Left hindlimb (tissue), 1 donor: ENCODE measurements at places on chromosomes 16 and 17.

GRCh38 chr17:60863892-60864707 lies 186.4 kb downstream of the BCAS3 start:
- DNase-seq = no peak

- DNase-seq = no peak
These were observed 34.9 kb upstream of the ARL4D start for GRCh38 chr17:43363926-43364285.

DNA sequence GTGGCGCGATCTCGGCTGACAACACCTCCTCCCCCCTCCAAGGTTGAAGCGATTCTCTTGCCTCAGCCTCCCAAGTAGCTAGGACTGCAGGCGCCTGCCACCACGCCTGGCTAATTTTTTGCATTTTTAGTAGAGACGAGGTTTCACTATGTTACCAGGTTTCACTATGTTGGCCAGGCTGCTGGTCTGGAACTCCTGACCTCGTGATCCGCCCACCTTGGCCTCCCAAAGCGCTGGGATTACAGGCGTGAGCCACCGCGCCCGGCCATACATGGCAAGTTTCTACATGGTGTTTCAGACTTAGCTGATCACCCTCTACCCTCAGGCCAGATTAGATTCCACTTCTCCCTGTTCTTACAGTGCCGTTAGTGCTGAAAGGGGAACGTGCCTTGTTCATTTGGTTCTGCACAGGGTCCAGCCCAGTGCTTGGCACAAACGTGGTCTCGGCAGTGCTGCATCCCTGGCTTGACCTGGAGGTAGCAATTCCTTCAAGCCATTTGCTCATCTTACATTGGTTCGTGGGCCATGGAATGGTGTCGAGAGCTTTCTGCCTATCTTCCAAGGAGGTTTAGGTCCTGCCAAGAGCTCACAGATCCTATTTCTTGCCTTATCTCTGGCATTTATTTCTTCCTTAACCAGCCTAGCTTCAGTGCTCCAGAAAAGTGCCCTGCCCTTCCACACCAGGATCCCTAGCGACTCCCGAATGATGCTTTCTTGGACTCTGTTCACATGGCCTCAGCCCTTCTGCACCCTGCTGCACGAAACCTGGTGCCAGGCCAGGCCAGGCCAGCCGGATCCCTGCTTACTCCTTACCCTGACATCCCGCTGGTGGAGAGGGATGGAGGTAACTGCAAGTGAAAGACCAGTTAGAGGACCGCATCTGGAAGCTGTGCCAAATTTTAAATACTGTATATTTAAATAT lies 14.8 kb upstream of the AURKB start:
- no peak for DNase-seq

DNA sequence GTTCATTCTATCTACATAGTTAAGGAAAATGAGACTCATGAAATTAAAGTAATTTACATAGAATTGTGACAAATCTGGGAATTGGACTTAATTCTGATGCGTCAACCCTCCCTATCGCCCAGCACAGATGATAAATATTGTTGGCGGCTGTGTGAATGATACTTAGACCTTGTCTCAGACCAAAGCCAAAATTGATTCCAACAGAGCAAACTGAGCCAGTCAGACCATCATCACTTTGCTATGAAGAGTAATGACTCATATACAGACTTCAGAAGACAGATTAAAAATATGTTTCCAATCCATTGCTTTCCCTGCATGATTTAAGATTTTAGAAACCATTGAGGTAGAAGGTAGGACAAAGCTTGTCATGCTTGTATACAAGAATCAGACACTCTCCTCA lies 1156.7 kb upstream of the CDH8 start:
- no peak for DNase-seq

- no peak for DNase-seq
These were observed at the start of gene FOXF1 for GRCh38 chr16:86510465-86511261. Gene FOXF1 (plus strand): TSS chr16:86510527. CDS start chr16:86510570, 43 bp downstream.

- DNase-seq = no peak
These were observed 44.6 kb downstream of the WSB1 start for GRCh38 chr17:27338536-27338985.

DNA sequence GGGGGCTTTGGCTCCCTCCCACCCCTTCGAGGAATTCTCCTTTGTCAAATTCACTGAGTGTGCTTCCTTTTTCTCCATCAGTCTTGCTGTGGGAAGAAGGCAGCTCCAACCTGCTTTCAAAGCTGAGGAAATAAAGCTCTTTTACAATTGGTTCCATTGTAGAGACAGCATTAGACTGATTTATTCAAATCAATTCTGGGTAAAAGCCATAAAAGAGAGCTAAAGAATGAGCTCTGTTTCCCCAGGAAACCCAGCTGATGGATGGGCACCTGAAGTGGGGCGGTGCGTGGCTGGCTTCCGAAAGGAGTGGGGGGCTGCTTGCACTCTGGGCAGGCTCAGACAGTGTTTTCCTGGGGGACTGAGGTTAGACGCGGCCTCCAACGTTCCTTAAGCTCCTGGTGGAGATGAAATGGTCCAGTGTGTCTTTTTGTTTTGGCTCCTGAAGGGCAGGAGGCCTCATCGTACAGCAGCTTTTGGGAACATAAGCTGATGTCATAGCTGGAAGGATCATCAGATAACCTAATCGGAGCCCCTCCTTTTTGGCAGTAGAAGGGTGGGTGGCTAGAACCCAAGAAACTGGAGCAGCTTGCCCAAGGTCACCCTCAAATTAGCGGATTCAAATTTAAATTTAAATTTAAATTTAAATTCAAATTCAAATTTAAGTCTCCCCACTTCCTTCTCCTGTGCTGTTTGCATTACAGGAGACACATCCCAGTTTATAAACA lies 128.5 kb upstream of the EEF2KMT start:
- no peak for DNase-seq

GRCh38 chr16:85211271-85211801 lies 99.1 kb upstream of the CIBAR2 start:
- no peak for DNase-seq

- no peak for DNase-seq
These were observed 206.9 kb upstream of the CACNG5 start for GRCh38 chr17:66627985-66628384.

DNA sequence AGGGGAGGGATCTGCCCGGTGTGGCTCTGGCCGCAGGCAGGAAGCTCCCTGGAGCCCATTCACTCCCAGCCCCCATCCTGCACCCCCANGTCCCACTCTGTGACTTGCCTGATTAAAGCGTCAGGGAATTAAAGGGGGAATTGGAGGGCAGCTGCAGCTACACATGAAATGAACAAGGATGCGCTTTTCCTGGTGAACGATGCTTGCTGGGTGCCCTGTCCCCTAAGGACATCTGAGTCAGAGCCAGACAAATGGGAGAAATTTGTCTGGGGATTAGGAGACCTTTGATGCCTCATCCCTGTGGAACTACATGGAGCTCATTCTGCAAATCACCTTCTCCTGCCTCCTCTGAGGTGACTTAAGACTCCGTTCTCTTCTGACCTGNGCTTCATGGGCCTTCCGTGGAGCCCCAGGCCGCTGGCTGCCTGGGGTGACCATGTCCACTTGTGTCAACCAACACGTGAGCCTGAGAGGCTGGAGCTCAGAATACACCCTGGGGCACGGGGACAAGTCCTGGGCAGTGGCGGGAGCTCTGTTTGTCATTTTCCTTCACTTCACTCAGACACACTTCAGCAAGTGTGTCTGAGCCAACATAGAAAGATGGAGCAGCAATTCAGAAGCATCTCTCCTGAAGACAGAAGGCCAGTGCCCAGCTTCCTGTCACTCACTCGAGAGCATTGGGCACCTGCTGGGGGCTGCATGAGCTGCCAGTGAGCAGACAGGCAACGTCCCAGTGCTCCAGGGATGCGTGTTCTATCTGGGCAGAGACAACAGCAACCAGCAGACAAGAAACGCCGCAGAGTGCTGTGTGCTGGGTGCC lies 54.1 kb downstream of the METRNL start:
- DNase-seq = no peak

GRCh38 chr17:50550661-50551432 lies 3.9 kb downstream of the SPATA20 start:
- peak; percentile 82 for DNase-seq

GRCh38 chr17:44417553-44417952 lies 28.1 kb upstream of the ITGA2B start:
- DNase-seq = no peak

GRCh38 chr16:53600126-53600525 lies 97.1 kb upstream of the AKTIP start:
- DNase-seq = peak; percentile 54

DNA sequence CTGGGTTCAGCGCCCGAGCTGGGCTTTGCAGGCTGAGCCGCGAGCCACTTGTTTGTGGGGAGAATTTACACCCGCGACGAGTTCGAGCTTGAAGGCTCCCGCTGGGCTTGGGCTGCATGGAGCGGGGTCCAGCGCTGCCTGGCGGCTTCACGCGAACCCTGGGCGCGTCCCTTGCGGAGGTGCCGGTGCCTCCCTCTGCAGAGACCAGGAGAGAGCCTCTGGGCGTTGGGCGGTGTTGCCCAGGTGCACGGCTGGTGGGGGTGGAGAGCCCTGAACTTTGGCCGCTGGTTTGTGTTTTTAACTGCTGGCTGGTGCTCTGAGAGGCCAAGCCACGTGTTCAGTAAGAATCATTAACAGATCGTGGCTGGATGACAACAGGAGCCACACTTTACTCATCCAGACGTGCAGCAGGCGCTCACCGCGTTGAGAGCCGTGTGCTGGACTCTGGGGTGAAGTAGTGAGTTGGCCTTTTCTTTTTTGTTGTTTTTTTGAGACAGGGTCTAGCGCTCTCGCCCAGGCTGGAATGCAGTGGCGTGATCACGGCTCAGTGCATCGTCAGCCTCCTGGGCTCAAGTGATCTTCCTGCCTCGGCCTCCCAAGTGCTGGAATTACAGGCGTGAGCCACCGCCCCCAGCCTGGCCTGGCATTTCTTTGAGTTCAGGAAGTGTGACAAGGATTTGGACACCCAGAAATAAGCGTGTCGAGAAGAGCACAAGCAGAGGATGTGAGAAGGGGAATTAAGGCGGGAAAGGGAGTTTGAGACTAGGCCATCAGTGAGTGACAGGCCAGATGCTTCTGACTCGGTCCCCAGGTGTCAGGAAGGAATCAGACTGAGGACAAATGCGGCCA lies 827 bp downstream of the CDK10 start:
- DNase-seq = no peak

- DNase-seq = no peak
These were observed 60.2 kb downstream of the HAPSTR1 start for GRCh38 chr16:9151597-9151996.

- DNase-seq = no peak
These were observed 1286.8 kb upstream of the CDH8 start for GRCh38 chr16:63323055-63323454.

GRCh38 chr17:30796016-30796415 lies 28.5 kb downstream of the CRLF3 start:
- no peak for DNase-seq

GRCh38 chr16:13982451-13982850 lies 62.5 kb downstream of the ERCC4 start:
- no peak for DNase-seq

DNA sequence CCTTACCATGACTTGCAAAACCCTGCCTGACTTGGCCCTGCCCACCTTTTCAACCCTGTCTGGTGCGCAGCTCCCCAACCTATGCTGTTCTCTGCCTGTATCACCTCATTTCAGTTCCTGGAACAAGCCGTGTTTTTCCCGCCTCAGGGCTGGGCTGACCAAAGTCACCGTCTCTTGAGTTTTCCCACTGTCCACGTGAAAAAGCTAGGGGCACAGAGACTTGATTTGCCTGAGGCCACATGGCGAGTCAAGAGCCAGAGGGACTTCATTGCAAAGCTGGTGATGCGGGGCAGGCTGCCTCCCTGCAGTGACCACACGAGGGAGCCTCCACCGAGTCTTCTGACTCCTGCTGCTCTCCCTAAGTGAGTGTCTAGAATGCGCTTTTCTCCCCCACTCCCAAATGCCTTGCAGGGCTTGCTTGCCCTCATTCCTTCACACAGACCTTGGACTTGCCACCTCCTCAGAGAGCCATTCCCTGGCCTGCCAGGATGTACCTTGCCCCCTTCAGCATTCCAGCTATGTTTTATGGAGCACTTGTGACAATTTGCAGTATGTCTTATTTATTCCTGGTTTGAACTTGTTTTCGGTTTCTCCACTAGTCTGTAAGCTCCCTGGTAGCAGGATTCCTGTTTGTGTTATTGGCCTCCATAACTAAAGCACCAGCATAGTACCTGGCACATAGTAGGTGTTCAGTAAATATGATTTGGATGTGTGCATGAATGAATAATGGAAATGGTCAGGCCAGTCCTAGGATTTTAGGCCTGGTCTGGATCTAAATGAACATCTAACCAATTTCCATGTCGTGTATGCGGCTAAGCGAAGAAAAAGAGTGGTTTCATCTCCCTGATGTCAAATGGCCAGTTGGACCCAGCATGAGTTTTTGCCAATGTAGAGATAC lies 252.3 kb downstream of the SNX29 start:
- DNase-seq = peak; percentile 56

DNA sequence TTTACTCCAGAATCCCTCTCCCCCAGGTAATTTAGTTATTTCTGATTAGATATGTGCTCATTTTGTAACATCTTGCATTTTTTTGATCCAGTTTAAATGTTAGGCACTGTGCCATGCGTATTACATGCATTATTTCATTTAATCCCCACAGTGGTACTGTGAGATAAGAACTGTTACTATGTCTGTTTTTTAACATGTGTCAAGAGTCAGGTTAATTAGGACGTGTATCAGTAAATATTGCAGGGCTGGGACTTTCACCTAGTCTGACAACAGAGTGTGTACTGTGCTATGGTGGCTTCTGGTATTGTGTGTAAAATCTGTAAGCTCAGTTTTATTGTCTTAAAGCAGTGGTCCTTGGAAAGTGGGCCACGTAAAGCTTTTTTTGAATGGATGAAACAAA lies 10.6 kb downstream of the RSPRY1 start:
- DNase-seq = no peak

DNA sequence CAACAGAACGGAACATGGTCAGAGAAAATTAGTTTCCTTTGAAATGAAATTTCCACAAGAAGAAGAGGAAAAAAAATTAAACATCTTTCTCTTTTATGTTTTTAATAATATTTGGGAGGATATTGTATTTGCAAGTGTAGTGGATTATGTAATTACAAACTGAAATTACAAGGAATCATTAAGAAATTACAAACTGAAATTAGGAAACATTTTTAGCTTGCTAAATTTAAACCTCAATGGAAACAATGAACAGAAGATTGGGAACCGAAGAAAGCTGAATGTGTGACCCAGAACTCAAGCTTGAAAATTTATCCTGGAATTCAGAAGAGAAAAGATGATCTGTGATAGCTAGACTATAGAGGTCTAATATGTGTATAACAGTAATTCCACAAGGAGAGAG lies 4.4 kb upstream of the PIK3R5 start:
- DNase-seq = no peak
